ENCODE measurements at places on chromosomes 5 and 9.

GRCh38 chr5:169289520-169289919 is 11.4 kb downstream of the SLIT3 start:
- no peak for DNase-seq

- DNase-seq, result no peak
Measured at GRCh38 chr9:122125509-122126330, 32.6 kb upstream of the TTLL11 start.

- DNase-seq, result no peak
Measured at GRCh38 chr9:126548312-126548711, 65.4 kb upstream of the LMX1B start.

DNA sequence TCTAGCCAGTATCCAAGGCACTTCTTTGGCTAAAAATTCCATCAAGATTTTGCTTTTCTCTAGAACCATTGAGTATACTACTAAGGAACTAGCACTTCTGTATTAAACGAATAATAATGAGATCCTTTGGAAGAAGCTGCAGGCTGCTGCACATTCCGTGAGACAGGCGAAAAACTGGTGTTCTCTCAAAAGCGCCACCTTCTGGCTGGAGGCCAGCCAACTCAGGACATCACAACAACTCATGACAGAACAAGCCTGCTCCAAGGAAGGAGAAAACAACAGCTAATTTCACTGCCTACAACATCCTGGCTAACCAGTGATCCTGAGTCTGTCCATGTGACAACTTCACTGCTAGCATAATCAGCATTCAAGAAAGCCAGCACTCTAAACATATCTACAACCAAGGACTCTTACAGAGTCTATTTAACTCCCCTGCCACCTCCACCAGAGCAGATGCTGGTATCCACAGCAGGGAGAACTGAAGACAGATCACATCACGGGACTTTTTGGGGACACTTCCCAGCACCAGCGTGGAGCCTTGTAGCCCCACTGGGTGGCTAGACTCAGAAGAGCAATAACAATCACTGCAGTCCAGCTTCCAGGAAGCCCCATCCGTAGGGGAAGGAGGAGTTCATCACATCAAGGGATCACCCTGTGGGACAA is 150.5 kb downstream of the YTHDC2 start:
- peak; percentile 45 for DNase-seq

- DNase-seq, result peak; percentile 5
Measured at GRCh38 chr9:137313326-137313936, 11.4 kb upstream of the NRARP start.

GRCh38 chr5:171581781-171582180 is 162.3 kb downstream of the FGF18 start:
- DNase-seq, result no peak

GRCh38 chr5:136018814-136019783 is 9.7 kb upstream of the TGFBI start:
- DNase-seq, result no peak

- DNase-seq, result no peak
Measured at GRCh38 chr9:72453797-72454196, 67.6 kb upstream of the TMC1 start.

Data from iPS-NIHi11 (cell line).